ENCODE measurements at places on chromosomes 12 and 14.
A peak's percentile ranks its signal among the peaks of the same experiment; 100 is the strongest.

DNA sequence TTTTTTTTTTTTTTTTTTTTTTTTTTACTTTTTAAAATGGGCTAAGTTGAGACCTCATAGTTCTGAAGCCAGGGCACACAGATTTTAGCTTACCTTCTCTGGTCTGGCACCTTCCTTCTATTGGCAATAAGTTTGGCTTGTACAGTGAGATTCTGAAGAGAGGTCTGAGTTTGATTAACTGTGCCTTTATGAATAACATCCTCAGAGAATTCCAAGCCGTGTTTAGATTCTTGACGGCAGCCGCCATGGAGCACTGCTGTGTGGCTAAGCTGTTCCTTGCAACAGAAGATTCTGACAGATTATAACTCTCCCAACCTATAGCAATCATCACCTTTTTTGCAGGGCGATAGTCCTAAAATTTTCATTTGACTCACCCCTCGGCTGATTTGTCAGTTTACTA is 354.9 kb upstream of the FAR2 start:
- no peak for DNase-seq

GRCh38 chr14:97138801-97139200 is 341.6 kb downstream of the VRK1 start:
- no peak for DNase-seq

GRCh38 chr14:29339494-29340172 is 573.0 kb downstream of the FOXG1 start:
- DNase-seq = no peak

DNA sequence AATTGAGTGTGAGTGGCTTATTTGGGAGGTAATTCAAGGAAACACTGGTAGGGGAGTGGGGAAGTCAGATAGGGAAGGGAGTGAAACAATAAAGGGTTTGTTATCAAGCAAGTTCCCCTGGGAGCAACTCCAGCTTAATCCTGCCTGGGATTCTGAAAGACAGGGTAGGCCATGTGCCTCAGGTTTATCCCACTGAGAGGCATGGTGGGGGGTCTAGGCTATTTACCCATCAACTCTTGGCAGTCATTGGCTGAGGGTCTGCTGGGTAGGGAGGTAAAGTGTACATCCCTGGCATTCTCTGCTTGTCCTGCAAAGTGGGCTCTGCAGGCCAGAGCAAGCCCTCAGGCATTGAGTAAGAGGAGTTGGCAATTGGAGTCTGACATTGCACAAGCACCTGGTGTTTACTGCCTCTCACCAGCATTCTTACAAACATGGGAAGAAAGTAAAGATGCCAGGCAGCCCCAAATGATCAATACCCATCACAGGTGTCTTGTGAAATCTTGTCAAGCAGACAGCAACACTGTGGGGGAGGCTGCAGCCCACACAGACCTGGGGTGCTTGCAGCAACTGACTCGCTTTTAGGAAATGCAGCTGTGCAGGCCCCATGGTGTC is 169.3 kb downstream of the KTN1 start:
- no peak for DNase-seq

DNA sequence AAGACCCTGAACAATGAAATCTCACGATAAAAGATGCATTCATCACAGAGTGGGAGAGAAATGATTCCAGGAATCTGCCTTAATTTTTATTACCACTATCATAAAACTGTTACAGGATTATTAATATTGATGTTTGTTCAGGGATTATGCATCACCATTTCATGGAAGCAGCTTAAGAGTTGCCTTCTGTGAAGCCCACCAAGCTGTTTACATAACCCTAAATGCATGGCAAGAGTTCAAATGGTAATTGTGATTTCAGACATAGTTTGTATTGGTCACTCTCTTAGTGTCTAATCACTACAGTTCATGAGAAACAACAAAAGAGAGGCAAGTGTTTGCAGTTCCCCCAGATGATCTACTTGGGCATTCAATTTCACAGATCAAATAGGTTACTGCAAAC is 527.7 kb downstream of the RPS29 start:
- no peak for DNase-seq

DNA sequence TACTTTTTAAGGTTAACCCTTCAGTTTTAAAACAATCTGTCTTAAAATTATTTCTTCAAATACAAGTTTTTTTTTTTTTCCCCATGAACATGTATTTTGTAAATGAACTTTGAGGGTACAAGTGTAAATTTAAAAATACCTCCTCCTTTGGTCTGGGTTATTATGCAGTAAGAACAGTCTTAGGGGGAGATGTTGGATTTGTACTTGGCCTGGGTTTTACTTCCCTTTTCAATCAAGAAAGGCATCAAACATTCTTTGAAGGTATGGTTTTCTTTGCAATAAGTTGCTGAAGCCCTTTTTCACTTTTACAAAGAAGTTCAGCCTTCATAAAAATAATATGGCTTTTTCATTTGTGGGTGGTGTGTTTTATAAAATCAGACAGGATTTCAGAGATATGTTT is 20.5 kb downstream of the WBP11 start:
- DNase-seq = no peak

DNA sequence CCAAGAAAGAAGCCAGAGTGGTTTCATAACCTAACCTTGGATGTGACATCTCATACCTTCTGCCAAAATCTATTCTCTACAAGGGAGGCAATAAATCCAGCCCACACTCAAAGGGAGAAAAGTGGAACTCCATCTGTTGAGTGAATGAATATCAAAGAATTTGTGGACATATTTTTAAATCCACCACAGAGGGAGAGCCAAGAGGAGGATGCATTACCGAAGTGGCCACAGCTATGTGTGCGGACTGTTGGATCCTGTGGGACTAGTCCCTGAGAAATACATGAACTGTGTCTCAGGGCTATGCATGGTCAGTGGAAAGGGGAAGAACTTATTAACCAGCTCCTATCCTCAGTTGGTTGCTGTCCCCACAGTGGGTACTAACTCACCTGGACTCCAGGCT is 273.9 kb downstream of the NUAK1 start:
- DNase-seq = no peak

GRCh38 chr12:42588524-42589464 is 752 bp downstream of the PRICKLE1 start:
- DNase-seq = no peak

- no peak for DNase-seq
These were observed 71.3 kb downstream of the SYNE3 start for GRCh38 chr14:95445161-95445560.

DNA sequence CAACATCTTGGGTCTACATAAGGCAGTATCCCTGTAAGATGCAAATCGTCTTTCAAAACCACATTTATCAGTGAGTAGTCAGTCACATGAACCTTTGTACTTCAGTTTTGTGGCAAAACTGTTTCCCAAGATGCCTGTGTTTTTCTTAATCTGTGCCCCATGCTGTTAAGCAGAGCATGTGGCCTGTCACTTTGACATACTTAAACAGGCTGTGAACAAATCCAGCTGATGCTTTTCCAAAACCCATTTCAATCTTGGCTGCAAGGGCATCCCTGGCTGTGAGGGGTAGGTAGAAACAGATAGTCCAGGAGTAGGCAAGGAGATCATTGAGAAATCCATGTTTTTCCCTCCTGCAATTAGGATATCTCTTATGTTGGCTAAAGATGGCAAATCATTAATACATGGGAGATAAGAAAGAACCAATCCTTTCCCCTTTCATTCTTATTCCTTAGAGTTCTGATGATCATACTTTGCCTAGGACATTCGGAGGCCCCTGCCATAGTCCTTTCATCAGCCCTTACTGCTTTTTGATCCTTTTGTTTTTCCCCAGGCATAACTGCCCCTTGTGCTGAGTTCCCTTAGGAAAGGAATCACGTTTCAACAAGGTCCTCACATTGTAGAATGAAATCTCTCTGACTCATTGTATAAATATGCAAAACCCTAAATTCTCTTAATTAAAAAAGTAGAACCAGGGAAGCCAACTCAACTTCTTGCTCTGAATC is 121.1 kb upstream of the EEA1 start:
- no peak for DNase-seq

- DNase-seq = no peak
These were observed at the start of gene TMEM229B for GRCh38 chr14:67487937-67488893. TSS of gene TMEM229B (minus strand) at chr14:67488721. CDS start at chr14:67473923, 14,798 bp downstream.

DNA sequence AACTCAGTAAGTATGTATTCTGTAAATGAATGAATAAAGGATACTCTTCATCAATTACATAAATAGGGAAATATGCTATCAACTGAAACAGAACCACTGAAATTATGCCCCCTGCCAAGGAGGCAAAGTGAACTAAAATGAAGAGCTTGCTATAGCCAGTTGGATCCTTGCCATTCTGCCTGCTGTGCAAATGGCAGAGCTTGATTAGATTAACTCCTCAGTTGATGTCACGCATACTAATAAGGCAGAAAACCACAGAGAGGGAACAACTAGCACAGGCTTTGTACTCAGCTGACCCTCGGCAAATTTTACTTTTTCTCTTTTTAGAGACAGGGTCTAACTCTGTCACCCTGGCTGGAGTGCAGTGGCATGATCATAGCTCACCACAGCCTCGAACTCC is 36.7 kb upstream of the FERMT2 start:
- no peak for DNase-seq

DNA sequence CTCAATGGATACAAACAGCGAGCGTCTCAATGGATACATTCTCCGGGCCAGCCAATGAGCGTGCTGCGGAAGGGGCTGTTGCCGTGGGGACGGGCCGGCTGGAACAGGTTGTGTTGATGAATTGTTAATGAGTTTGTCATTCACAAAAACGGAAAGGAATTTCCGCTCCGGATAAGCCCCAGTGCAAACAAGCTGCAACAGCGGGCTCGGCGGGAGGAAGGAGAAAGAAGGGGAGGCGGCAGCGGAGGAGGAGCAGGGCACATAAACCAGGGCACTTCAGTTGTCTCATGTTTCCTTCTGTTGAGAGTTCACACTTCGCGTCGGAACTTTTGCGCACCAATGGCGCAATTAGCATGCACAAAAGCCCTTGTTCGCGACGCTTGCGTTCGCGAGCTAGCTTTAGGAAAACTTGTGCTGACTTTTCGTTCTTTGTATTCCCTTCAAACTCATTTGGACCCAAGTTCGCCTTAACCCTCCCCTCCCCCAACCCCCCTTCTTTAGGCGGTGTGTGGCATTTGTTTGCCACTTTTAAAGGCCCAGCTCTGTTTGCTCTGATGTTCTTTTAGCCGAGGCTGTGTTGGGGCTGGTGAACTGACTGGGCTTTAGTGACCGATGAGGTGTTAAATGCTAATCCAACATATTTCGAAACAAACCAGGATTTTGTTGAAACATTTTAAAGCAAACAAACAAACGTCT is at the start of gene DUSP6:
Gene DUSP6 (minus strand): TSS at position 10 of the 696 bp plus-strand sequence. CDS start 462 bp downstream, outside the sequence.
- peak; percentile 98 for DNase-seq
